Ureter (tissue), 1 donor: ENCODE measurements at places on chromosomes 7 and 10.

DNA sequence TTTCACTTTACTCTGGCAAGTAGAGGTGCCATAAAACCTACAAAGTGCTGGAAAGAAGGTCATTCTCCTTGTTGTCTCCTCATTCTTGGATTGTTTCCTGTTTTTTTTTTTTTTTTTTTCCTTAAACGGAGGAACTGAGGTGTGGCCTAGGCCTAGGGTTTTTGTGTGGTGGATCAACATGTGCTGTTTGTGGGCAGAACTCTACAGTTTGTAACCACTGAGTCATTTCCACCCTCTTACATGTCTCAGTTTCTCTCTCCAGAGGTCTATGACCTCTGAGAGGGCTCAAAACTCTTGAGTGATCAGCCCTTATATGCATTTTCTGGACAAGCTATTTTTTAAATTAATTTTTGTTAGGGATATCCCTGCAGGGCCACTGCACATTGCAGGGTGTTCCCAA lies 296.0 kb downstream of the PPP1R3A start:
- no peak for DNase-seq

GRCh38 chr10:1968257-1969033 lies 231.1 kb upstream of the ADARB2 start:
- no peak for DNase-seq

GRCh38 chr7:27245124-27245797 lies 2.7 kb downstream of the EVX1 start:
- no peak for DNase-seq

DNA sequence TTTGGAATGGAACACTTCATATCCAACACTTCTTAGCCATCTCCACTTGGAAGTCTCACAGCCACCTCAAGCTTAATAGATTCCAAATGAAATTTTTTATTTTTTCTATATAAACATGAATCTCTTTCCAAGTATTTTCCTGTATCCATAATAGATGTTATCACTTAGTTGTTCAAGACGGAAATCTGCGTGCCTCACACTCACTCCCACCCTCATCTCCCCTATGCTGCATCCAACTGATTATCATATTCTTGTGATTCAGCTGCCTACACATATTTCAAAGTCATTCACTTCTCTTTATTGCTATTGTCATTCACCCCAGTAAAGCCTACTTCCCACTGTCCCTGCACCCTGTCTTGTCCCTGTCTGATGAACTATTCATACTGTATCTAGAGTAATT lies 70.2 kb upstream of the MKX start:
- DNase-seq, result no peak

- DNase-seq, result no peak
Observed at GRCh38 chr7:107538001-107538400, 25.7 kb downstream of the COG5 start.

DNA sequence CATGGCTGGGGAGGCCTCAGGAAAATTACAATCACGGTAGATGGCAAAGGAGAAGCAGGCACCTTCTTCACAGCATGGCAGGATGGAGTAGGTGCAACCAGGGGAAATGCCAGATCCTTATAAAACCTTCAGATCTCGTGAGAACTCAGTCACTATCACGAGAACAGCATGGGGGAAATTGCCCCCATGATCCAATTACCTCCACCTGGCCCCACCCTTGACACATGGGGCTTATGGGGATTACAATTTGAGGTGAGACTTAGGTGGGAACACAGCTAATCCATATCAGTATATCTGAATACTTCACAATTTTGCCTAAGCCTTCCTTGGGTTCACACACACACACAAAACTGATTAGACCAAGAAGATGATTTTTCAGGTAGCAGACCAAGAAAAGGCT lies 145.1 kb upstream of the COL1A2 start:
- no peak for DNase-seq

DNA sequence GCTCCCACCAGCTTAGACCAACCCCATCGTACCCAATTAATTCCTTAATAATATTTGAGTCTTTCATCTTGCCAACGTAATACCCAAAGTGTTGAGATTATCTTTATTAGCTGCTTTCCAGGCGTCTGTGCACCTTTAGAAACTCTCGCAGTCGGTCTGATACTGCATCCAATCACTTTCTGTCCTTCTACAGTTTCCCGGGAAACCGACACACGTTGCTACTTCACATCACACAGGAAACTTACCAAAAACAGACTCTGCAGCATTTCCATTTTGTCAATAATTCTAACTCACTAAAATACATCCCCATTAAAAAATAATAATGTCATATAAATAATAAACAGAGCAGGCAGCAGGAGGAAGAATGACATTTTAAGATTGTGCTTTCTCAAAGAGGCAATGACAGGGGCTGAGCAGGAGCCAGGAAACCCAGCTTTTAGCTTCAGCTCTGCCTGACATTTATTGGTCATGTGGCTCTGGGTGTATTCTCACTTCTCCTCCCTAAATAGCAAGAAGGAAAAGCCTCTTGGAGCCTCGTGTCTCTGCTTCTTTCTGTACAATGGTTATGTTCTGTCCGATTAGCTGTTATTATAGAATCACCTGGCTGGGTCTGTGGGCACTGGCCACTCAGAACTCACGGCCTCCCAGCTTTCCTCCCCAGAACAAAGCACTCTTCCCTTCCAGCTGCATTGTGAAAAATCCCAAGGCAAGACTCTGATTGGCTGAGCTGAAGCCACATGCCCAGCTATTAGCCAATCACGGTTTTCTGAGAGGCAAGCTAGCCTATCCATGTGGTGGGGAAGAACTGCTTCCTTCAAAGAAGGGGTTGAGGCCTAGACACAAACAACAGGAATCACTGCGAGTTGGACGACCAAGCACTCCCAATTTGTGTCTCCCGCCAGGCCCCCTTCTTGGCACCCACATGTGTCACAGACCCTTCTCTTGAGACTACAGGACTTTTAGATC lies 424.7 kb upstream of the FOXK1 start:
- DNase-seq, result no peak

GRCh38 chr7:70657571-70657970 lies 474.4 kb upstream of the GALNT17 start:
- no peak for DNase-seq

- DNase-seq, result no peak
Observed at GRCh38 chr10:129339841-129340240, 127.2 kb upstream of the MGMT start.

- no peak for DNase-seq
Observed at GRCh38 chr10:24114556-24114955, 94.4 kb upstream of the KIAA1217 start.

- DNase-seq, result peak; percentile 49
Observed at GRCh38 chr10:101467286-101467770, 113.4 kb downstream of the BTRC start.

- no peak for DNase-seq
Observed at GRCh38 chr7:8536431-8536830, 103.0 kb downstream of the NXPH1 start.

- peak; percentile 61 for DNase-seq
Observed at GRCh38 chr7:38368191-38368605, 94.8 kb upstream of the TARP start.

GRCh38 chr7:122674502-122674901 lies 24.4 kb downstream of the RNF133 start:
- no peak for DNase-seq

GRCh38 chr10:88111294-88111693 lies 247.9 kb downstream of the PTEN start:
- no peak for DNase-seq

DNA sequence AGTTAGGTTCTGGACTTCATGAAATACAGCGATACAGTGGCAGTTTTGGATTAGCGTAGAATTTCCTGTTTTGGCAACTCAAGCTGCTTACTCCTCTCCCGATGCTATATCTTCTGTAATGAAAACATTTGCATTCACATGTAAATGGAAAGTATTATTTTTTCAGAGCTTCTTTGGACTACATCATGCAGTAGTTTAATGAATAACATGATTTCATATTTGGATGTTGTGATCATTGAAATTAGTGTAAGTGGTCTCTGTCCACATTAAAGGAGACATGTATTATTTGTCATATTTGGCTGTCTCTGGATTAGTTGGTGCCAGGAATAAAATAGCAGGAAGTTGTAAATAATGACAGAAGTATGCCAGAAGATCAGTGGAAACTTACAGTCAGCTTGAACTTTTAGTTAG lies 331.6 kb downstream of the GFRA1 start:
- DNase-seq, result no peak

DNA sequence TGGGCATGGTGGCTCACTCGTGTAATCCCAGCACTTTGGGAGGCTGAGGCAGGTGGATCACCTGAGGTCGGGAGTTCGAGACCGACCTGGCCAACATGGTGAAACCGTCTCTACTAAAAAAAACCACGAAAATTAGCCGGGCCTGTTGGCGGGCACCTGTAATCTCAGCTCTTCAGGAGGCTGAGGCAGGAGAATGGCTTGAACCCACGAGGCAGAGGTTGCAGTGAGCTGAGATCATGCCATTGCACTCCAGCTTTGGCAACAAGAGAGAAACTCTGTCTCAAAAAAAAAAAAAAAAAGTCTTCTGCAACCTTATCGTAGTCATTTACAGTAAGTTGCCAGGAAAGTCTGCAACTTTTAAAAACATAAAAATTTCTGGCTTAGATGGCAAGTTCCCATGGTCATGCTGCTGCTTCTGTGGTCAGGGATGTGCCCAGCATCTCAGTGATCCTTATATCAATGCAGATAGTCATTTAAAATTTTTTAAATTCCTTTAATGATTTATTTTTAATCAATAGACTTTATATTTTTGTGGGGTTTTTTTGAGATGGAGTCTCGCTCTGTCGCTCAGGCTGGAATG lies 15.6 kb downstream of the SUFU start:
- DNase-seq, result no peak

DNA sequence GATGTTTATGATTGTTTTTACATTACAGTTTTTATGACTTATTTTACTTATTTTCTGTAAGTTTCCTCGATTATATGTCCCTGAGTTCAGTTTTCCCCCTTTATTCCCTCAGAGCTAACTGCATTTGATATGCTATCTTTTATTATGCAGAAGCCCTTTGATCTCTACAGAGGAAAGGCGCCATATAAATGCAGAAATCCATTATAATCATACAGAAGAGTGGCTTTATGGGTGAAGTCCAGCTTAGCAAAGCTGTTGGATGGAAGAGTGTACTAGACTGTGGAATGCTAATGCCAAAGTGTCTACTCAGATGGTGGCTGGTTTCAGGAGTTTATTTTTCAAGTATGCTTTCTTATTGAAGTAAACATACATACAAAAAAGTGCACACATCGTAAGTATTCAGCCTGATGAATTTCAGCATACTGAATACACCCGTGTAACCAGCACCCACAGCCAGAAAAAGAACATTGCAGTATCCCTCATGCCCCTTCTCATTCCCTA lies 258.4 kb upstream of the BMPER start:
- no peak for DNase-seq

- no peak for DNase-seq
Observed at GRCh38 chr10:48478980-48479811, 125.7 kb downstream of the ARHGAP22 start.

- no peak for DNase-seq
Observed at GRCh38 chr7:88361357-88361756, 54.7 kb upstream of the STEAP4 start.

- no peak for DNase-seq
Observed at GRCh38 chr10:45557275-45557905, 115.2 kb downstream of the ZFAND4 start.

GRCh38 chr7:126818393-126819196 lies 434.1 kb downstream of the GRM8 start:
- DNase-seq, result no peak

DNA sequence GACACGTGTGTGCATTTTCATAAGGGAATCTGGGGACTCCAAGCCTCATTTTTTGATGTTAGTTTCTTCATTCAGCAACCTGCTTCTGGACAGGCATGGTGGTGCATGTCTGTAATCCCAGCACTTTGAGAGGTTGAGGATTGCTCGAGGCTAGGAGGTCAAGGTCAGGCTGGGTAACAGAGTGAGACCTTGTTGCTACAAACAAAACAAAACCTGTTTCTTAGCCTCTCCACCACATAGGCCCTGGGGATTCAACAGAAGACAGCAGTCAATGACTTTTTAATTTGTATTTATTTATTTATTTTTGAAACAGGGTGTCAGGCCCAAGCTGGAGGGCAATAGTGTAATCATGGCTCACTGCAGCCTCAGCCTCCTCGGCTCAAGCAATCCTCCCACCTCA lies 6.9 kb upstream of the CYTH3 start:
- no peak for DNase-seq

DNA sequence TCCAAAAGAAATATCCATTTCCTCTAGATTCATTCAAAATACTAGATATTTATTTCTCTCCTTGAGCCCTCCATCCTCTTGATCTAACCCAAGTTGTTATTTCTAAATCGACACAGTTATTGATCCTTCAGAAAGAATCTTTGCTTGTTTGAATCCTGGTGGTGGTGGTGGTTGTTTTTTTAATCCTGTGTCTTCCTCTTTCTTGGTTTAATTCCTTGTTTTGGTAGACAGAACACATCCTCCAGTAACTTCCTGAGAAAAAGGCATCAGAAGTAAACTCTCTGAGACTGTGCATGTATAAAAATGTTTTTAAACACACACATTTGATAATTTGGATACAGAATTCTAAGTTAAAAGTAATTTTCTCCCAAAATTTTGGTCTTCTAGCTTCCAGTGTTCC lies 49.9 kb downstream of the SIRT1 start:
- no peak for DNase-seq

- no peak for DNase-seq
Observed at GRCh38 chr10:89466599-89467035, 52.2 kb downstream of the IFIT5 start.

DNA sequence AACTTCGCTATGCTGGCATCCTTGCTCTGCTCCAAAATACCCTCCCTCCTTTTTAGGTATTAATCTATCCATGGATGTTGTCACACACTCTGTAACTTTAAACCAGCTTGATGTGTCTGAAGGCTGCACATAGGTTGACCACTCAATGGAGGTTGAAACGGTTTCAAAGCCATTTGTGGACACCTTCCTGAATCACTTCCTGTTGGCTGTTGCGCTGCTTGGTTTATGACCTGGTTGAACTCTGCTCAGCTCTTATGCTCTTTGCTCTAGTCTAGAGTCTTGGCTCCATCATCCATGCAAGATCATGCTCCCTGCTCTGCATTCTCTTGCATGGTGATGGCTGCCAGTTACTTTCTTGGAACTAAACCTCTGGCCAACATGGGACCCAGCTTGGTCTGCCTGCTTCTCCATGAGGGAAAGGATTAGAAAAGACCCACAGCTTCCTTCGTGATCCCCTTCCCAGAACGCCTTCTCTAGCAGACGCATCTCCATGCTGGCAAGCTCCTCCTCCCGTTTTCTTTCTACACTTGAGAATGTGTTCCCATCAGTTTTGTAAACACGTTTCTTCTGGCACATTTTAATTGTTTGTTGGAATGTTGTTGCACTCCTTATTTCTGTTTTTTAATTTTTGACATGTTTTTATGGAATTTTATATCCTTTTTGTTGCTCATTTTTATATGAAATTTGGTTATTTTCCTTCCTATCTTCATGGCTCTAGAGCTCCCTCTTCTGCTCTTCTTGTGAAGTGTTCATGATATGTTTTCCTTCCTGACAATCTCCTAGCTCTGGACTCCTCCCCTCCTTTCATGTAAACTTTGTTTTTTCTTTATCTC lies 149.8 kb downstream of the XPNPEP1 start:
- no peak for DNase-seq

GRCh38 chr7:152924238-152924637 lies 164.7 kb downstream of the ACTR3B start:
- no peak for DNase-seq
